Amniotic stem cell (primary cell): ENCODE measurements at places on chromosomes 12 and 14.

DNA sequence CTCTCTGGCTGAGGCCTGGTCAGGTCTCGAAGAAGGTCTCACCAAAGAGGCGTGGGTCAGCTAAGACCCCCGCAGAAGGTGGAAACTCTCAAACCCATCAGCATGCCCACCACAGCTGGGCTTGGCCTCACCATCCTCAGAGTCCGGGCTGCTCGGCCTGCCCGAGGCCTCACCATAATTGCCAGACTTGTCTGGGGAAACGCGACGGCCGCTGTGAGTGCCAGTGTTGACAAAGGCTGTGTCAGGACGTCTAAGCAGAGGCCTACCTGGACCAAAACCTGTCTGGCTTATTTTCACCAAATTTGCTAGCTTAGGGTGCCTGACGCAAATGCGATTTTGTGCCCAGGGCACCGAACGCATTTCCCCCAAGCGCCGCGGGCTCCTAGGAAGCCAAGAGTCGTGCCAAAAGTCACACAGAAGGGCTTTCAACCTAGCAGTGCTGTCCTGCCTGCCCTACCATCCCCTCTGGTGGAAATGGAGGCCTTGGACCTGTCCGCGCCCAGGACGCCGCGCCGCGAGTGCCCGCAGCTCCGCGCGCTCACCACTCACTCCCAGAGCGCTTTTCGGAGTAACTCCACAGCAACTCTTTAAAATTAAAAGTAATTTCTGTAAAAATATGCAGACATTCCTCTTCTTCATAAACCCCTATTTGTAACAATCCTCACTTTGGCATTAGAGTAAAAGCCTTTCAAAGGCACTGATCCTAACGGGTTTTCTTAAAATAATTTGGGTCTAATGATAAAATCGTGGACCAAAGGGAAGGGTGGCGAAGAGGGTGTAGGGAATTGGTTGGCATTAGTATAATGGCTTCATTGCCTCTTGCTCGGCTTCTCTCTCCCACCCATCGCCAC, 1.2 kb upstream of the ALX1 start:
- DNase-seq, result no peak

- no peak for DNase-seq
These were observed 19.9 kb downstream of the TMEM233 start for GRCh38 chr12:119613319-119613936.

DNA sequence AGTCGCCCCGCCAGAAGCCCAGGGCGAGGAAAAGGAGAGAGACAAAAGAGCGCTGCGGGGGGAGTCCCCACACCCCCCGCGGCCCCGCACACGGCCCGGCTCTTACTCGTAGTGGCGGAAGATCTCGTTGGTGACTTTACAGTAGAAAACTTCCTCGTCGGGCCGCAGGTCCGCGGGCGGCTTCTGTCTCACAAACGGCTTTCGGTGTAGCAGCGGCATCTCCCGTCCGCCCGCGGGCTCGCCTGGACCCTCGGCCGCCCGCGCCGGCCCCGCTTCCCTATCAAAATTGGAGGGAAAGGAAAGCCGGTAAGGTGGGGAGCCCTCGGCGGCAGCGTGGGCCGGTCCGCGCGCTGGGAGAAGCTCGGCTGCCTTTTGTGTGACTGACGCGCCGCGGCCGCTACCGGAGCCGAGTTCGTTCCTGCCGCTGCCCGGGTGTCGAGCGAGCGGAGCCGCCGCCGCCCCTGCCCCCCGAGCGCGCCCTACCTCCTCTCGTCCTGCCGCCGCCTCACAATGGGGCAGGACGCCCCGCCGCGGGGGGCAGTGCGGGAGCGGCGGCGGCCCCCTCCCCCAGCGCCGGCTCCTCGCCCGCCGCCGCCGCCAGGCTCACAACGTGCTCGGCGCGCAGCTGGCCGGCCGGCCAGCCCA, 652 bp downstream of the BAZ1A start:
- DNase-seq, result peak; percentile 10

GRCh38 chr12:95277139-95277538, 59.5 kb downstream of the VEZT start:
- peak; percentile 3 for DNase-seq

DNA sequence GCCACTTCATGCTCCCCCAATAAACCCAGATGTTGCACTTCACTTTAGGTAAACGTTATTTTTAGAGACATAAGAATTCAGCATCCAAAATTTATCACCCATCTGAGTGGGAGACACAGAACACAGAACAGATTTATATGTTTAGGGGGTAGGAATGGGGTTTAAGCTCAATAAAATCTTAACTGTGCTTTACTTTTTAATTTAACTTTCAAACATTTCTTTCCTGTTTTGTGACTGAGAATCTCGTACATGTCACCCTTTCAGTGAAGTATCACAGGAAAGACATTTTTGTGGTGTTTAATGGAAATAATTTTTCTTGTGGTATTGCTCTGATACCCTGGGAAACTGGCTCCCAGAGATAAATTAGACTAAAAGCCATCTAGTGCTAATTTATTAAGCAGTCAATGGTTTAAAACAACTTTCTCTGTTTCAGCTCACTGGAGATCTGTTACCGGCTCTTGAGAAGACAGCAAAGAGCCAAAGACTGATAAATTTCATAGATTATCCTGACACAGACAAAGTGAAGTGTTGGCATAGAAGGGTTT, 148.0 kb upstream of the BMP4 start:
- no peak for DNase-seq

DNA sequence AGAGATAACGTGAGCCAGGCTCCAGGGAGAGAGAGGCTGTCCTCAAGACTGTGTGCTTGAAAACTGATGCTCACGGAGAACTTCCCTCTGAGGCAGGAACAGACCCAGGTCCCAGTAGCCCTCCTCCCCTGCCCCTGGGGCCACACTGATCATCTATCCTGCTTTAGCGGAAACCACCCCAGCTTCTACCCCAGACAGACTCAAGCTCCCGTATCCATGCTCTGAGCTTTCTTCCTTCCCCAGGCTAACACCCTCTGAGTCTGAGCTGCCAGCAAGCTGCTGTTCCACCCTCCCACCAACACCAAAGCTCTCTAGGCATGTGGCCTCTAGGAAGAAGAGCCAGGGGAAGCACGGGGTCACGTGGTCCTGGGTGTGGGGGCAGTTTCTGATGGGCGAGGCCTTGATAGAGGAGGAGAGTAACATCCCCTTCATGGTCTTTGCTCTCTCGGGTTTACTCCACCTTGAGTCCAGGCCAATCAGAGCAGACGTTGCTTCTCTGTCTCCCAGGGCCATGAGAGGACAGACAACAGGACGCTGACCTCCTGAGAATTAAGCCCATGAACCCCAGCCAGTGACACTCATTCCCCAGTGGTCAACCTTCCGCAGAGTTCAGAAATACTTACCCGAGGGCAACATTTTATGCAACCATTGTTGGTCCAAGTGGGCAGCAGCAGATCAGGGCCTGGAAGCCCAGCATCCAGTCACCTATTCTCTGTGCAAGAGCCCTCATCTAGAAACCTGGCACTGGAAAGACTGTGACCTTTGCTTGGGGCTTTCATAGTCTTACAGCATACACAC, 1.4 kb downstream of the PCK2 start:
- no peak for DNase-seq

- no peak for DNase-seq
These were observed 94.5 kb downstream of the TTC7B start for GRCh38 chr14:90721619-90722305.

GRCh38 chr12:51818566-51819300, 29.8 kb downstream of the FIGNL2 start:
- no peak for DNase-seq

DNA sequence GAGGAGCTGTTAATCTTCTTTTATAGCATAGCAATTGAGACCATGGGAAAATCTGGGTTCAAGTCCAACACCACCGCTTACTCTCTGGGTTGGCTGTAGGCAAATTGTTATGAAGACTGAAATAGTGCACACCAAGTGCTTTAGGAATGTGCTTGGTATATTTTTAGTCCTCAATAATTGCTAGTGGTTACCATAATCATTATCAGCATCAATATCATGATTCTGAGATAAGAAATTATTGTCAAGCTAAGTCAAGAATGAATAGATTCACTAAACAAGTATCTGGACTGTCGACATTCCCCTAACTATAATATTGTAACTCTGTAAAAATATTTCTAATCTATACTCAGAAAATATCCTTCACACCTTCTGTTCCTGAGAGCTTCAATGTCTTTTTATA, 48.5 kb downstream of the ANO4 start:
- no peak for DNase-seq

DNA sequence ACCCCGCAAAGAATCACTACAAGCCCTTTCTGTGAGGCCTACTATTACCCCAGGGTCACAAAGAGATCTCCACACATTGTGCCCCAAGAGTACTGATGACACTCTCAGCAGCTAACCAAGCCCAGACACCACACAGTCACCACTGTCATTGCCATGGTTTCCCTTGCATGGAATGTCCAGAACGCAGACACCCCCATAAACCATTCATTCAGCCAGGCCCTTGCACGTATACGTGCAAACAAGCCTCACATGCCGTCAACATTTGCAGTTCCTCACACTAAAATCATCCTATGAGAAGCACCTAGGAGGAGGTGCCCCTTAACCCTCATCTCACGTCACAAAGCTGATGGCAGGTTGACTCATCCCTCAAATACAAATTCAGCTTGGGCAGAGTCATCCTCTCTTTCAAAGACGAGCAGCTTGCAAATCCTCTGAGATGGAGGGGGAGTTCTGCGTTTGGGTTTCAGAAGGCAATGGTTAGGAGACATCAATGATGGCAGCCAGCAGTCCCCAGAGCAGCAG, 17.1 kb upstream of the KRT77 start:
- no peak for DNase-seq
